Uterus (tissue), 4 donors: ENCODE measurements at places on chromosomes 2 and 18.

DNA sequence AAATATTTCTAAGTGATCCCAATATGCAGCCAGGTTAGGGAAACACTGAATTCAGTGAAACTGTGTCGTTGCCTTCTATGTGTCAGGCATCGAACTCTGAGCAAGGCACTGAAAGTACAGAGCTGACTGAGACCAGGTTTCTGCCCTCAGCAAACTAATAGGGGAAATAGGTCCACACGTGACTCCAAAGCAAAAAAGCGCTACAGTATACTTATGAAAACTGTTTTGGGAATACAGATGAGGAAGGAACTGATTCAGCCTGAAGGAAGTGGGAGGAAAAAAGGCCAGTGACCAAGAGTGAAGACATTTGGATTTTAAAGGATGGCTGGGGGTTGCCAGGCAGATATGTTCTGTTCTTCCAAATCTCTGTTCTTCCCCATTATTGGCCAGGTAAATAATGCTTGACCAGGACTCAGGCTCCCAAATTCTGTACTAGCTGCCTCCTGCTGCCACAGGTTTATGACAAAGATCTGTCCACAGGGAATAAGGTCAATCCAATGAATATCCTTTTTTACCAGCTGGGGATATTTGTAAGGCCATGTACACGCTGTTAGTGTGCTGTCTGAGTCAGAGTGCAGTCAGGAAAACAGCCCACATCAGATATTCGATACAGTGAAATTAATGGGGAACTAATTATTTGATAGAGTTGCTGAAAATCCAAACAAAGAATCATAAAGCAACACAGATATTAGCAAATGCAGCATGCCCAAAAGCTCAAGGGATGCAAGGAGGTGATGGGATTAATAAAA is 24.5 kb upstream of the INPP4A start:
- DNase-seq: no peak

- DNase-seq: no peak
Observed at GRCh38 chr2:196234672-196235071, 63.3 kb upstream of the STK17B start.

- DNase-seq: no peak
Observed at GRCh38 chr2:32895424-32895823, 51.3 kb upstream of the LTBP1 start.

GRCh38 chr2:4539121-4539520 is 835.7 kb downstream of the DCDC2C start:
- no peak for DNase-seq

DNA sequence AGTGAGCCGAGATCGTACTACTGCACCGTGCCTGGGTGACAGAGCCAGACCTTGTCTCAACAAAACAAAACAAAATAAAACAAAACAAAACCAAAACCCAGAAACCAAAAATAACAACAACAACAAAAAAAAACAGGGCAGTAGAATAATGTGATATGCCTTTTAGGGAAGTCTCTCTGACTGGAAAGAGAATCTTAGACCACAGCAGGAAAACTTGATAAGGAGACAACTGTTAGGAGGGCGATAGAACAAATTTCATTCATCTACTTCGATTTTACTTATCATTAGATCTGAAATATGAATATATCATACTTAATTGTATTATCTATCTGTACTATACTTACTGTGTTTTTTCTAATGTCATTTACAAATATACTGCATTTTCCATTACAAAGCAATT is 109.0 kb upstream of the CNTNAP5 start:
- DNase-seq: no peak

DNA sequence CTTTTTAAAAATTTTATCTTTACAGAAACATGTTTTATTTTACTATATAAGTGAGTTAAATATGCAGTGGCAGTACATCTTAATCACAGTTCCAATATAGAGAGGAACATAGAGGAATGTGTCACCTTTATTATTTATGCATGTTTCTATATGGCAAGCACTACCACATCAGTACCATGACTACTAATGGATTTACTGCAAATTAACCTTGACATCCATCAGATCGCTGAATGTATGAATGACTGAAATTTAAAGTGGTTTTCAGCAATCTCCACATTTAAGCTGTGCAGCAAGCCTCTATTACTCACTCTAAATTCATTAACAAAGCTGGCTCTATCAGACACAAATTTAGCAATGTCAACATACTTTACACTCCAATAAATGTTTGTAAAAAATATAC is 790.6 kb downstream of the NRXN1 start:
- no peak for DNase-seq

DNA sequence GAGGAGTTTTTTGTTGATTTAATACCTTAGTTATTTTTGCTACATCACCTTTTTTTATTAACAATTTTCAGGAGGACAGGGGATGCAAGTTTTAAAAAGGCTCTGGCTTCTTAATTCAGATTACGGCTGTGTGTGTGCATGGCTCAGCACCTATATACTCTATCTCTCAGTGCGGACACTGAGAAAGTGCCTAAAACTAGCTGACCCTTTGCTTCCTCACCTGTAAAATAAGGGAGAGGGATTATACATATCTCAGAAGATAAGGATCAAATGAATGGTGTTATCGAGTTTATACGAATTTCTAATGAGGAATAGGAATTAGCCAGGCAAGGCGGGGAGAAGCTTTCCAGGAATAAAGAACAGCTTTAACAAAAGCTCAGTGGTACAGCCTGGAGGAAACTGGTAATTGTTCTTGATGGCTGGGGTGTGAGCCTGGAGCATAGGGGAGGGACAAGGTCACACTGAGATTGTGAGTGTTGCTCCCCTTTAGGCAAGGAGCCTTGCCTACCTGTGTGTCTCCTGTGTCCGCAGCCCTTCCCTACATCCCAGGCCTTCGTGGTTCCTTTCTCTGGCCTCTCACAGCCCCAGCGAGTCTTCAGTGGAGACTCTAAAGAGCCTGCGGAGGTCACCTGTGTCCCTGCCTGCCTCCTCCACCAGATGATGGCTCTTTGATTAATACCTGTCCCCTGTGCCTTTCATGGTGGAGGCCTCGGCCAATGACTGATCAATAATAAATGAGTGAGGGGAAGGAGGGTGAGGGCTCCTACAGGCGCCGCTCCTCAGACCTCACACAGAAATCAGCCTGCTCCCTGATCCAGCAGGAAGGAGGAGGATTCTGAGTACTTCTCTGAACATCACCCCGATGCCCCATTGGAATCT is 92.7 kb downstream of the DDX1 start:
- DNase-seq: no peak

DNA sequence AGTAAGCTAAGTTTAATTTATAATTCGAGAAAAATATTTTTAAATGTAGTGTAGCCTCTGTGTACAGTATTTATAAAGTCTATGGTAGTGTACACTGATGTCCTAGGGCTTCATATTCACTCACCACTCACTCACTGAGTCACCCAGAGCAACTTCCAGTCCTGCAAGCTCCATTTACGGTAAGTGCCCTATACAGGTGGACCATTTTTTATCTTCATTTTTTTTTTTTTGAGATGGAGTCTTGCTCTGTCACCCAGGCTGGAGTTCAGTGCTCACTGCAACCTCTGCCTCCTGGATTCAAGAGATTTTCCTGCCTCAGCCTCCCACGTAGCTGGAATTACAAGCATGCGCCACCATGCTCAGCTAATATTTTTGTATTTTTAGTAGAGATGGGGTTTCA is 104.2 kb downstream of the PDCL3 start:
- DNase-seq: no peak

- no peak for DNase-seq
Observed at GRCh38 chr2:65024149-65024829, 31.9 kb upstream of the CEP68 start.

- DNase-seq: no peak
Observed at GRCh38 chr18:64082054-64082453, 66.8 kb downstream of the LINC00305 start.

GRCh38 chr2:10658041-10658913 is 31.5 kb downstream of the NOL10 start:
- DNase-seq: no peak

GRCh38 chr2:132374961-132375360 is 41.6 kb upstream of the GPR39 start:
- peak; percentile 39 for DNase-seq

DNA sequence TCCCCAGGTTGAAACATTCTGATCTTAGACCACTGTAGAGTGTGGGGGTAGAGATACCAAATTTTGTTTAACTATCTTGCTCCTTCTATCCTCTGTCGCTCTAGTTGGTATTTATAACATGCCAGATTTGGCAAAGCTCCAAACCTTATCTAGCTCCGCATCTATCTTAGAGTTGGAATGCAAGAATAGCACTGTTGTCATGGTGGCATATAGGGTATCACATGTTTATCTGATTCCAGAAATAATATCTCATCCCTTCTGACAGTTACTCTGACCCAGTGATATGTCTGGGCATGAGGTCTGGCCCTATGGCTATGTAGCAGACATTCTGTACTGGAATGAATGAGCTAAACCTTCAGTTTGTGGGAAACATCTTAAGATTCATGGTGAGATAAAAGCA is 51.7 kb downstream of the CABYR start:
- DNase-seq: no peak

DNA sequence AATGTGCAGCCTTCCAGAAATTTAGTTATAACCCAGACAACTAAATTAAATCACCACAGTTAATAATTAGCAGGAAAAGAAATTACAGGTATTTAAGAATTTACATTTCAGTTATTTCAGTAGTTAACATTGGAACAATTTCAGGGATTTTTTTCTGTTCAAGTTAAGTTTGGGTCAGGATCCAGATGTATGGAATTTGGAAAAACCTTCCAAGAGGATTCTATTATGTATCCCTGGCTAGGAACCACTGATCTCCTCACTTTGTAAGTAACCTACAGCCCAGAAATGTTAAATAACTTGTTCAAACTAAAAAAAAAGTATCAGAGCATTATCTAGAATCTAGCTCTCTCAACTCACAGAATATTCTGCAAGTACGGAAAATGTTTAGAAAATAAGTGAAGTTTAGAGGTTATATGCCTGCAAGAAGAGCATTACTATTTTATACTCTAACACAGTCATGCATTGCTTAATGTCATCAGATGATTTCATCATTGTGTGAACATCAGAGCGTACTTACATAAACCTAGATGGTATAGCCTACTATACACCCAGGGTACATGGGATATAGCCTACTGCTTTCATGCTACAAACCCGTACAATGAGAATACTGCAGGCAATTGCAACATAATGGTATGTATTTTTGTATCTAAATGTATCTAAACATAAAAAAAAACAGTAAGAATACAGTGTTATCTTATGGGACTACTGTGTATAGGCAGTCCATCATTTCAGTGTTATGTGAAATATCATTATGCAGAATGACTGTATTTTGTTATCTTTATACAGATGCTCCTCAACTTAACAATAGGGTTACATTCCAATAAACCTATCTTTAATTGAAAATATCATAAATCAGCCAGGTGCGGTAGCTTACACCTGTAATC is 6.1 kb downstream of the NCKAP1 start:
- DNase-seq: no peak

DNA sequence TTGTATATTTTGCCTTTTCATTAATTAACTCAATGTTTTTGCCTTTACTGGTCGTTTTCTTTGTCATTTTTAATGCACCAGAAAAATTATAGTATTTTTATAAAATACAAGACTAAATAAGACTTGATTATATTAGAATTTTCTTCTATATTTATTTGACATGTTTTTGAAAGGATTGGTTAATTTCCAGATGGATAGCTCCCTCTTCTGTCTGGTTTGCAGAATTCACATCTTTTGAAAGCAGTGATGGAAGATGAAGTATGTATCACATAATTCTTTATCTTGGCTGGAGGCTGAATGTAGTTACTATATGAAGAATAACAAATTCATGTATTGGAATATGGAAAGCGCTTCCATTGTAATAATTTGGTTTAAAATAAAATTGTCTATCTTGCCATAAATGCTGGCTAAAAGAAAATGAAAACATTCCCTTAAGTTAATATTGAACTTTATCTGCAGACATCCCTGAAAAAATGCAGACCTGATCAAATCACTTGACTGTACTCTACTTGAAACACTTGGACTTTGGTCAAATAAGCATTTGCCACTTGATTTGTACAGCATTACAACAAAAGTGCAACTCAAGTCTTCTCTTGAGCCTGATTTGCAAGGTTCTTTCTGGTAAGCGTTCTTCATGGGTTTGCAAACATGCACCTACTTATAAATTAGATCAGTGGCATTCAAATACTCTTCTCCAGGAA is 86.3 kb upstream of the EFEMP1 start:
- DNase-seq: no peak

- DNase-seq: no peak
Observed at GRCh38 chr18:50373561-50374219, 1.2 kb upstream of the SKA1 start.

DNA sequence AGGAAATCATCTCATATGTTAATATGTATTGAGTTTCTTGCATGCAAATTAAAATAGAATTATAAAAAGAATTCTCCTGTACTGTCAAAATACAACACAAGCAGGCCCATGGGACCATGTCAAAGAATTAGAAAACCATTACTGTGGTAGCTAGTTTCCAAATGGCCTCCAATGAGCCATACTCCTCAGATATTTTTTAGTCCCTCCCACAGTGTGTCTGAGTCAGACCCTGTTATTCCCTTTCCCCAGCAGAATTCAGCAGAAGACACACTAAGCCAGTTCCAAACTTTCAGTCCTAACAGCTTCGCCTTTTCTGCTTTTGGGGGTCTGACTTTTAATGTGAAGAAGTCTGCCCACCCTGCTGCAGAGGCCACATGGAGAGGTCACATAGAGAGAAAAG is 86.7 kb downstream of the FIGN start:
- DNase-seq: no peak
